Lung (tissue), 17 donors: ENCODE measurements at places on chromosomes 2 and 18. TPM values are rescaled to one million over a fixed set of nuclear protein-coding genes. Genes with fewer than 3 reads are reported as not detected.

DNA sequence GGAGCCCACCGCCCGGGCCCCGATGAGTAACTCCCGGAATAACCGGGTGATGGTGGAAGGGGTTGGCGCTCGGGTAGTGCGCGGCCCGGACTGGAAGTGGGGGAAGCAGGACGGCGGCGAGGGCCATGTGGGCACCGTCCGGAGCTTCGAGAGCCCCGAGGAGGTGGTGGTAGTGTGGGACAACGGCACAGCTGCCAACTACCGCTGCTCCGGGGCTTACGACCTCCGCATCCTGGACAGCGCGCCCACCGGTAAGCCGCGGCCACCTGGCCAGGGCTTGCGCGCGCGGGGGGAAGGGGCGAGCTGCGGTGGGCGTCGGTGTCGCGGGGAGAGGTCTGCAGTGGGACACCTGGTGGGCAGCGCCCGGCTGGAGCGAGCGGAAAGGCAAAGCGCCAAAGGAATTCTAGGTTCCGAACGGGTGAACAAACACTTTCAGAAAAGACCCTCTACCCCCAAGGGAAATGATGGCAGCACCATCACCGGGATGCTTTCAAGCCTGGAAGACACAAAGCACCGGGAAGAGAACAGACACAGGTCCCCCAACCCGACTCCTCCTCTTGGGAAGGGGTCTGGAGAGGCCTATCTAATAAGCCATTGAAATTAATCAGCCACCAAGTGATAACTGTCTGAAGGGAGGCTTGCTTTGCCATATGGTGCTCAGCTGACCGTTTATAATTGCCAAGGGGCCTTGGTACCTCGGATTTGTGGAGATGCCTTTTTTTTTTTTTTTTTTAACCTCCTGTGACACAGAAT lies 1.1 kb downstream of the MIB1 start:
- H3K4me1 ChIP-seq: peaks cover 25% of the 10 kb centered on the region
- DNase-seq: no peak
- no peaks in the 10 kb centered on the region for H3K36me3 ChIP-seq
- peak overlapping the region; percentile 99 for H3K4me3 ChIP-seq
- H3K27ac ChIP-seq: peak overlapping the region; percentile 99
- H3K27me3 ChIP-seq: no peaks in the 10 kb centered on the region

DNA sequence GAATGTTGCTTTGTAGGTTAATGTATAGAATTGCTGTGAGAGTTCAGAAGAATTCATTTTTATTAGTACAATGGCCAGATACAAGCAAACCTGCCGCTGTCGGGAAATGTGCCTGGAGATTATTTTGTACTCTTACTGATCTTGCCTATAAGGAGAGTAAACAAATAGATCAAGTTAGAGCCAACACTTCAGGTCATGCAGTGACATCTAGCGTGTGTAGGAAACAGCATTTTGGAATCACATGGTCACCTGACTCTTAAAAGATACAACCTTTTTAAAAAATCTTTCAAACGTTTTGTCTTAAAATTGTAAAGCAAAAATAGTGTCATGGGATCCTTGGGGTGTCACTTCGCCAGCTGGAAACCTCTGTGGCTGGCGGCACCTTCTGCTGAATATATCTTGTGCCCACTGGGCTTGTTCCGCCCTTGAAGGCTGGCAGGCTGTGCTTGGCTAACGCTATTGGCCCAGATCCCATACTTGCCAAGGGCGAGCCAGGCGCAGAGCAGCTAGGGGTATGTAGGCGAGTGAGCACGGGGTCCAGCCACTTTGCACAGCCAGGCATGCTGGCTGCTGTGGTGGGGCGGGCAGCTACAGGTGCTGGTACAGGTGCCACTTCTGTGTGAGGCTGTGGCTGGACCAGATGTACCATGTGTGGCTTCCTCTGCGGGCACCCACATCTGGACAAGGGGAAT lies 19.5 kb upstream of the RPRM start:
- no peak overlapping the region for H3K4me3 ChIP-seq
- no peaks in the 10 kb centered on the region for H3K36me3 ChIP-seq
- H3K27me3 ChIP-seq: no peaks in the 10 kb centered on the region

DNA sequence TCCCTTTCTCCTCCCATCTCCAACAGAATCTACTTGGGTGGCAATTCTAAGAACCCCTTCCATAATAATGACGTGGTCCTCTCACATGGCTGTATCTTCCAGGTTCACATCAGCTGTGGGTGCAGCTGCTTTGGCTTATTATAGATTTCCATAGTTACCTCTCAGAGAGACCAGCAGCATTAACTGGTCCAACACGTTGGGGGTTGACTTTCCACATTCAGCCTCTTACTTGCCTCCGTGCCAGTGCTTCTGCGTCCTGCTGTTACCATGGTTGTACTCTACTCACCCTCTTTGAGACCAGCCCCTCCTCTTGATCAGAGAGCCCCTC lies 570.7 kb downstream of the PLCL1 start:
- no peaks in the 10 kb centered on the region for H3K36me3 ChIP-seq
- DNase-seq: peak; percentile 58
- no peak overlapping the region for H3K27ac ChIP-seq
- H3K4me3 ChIP-seq: no peak overlapping the region
- H3K27me3 ChIP-seq: no peaks in the 10 kb centered on the region
- peaks cover 7% of the 10 kb centered on the region for H3K4me1 ChIP-seq

DNA sequence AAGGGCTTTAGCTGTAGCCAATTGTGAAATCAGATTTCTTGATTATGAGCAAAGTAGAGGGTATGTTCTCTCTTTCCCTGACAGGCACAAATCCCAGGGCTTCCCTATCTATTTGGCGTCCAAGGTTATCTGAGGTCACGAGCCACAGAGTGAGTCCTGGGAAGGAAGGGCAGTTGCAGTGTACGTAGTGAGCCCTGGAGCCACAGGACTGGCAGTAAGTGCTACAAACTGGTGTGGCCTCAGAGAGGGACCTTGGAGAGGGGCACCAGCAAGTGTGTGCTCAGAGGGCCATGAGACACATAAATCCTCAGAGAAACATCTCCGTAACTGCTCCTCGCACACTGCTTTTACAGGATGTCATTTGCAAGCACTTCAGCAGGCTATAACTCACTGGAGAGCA lies 115.5 kb upstream of the SH3BP4 start:
- no peaks in the 10 kb centered on the region for H3K36me3 ChIP-seq
- no peak overlapping the region for H3K27ac ChIP-seq
- peaks cover 8% of the 10 kb centered on the region for H3K4me1 ChIP-seq
- H3K27me3 ChIP-seq: no peaks in the 10 kb centered on the region
- no peak overlapping the region for H3K4me3 ChIP-seq

Gene UGT1A8
- total RNA-seq: not detected

Gene TBR1
- total RNA-seq: not detected
